ENCODE measurements at places on chromosomes 12 and 14. TPM values are rescaled to one million over a fixed set of nuclear protein-coding genes. Genes with fewer than 3 reads are reported as not detected.

Gene KRT77
- total RNA-seq = not detected

Gene NANOG
- total RNA-seq = under 0.01 TPM

Gene YAF2
- total RNA-seq = 11.1 TPM

Gene TAS2R43
- 0.33 TPM for total RNA-seq

Gene DPPA3
- total RNA-seq = not detected

Gene STAC3
- total RNA-seq = not detected

Gene CD27
- 0.17 TPM for total RNA-seq

Gene ITGA7
- total RNA-seq = 68.8 TPM

Gene SERPINA10
- 0.17 TPM for total RNA-seq

Gene SOAT2
- not detected for total RNA-seq

Gene ZBTB25
- 5.7 TPM for total RNA-seq

Gene ATXN7L3B
- 24.0 TPM for total RNA-seq

Gene ART4
- total RNA-seq = 0.44 TPM

Gene TRIM9
- total RNA-seq = 0.50 TPM

Gene RTN1
- total RNA-seq = not detected

Gene ACSS3
- 19.8 TPM for total RNA-seq

Gene EPS8
- 83.3 TPM for total RNA-seq

Gene GPR84
- not detected for total RNA-seq

Gene MRPS35
- total RNA-seq = 68.7 TPM

Gene GLS2
- 0.73 TPM for total RNA-seq

Gene EIF2S3B
- total RNA-seq = 0.87 TPM

Gene GALNT16
- 4.6 TPM for total RNA-seq

Gene SYCP3
- total RNA-seq = not detected

Gene C14orf132
- 31.9 TPM for total RNA-seq

Gene MYO1A
- not detected for total RNA-seq

Gene MYL6
- total RNA-seq = 2,051 TPM

Gene FAM90A1
- total RNA-seq = not detected

Gene MAP3K9
- total RNA-seq = 0.15 TPM

Gene GPRC5D
- not detected for total RNA-seq

Gene SYT1
- 1.3 TPM for total RNA-seq

Gene CLEC4D
- not detected for total RNA-seq

Gene KRT6B
- total RNA-seq = not detected

Gene RNU4-1
- under 0.01 TPM for total RNA-seq

Gene CD163L1
- total RNA-seq = not detected

Gene MGP
- total RNA-seq = 3.5 TPM

Gene KCNJ8
- total RNA-seq = 10.6 TPM

Gene LRRK2
- 15.3 TPM for total RNA-seq

Gene ANO4
- total RNA-seq = 1.3 TPM

Gene GNPNAT1
- 20.8 TPM for total RNA-seq

Gene KRT80
- not detected for total RNA-seq

Gene NEK9
- total RNA-seq = 77.7 TPM

Gene KRT1
- total RNA-seq = not detected

Gene RHNO1
- total RNA-seq = 24.9 TPM

Gene EFS
- 1.7 TPM for total RNA-seq

Gene DEGS2
- total RNA-seq = under 0.01 TPM

Gene LRRC10
- not detected for total RNA-seq

Data from smooth muscle cell of trachea (primary cell).